ENCODE measurements at places on chromosomes 13 and 19.

DNA sequence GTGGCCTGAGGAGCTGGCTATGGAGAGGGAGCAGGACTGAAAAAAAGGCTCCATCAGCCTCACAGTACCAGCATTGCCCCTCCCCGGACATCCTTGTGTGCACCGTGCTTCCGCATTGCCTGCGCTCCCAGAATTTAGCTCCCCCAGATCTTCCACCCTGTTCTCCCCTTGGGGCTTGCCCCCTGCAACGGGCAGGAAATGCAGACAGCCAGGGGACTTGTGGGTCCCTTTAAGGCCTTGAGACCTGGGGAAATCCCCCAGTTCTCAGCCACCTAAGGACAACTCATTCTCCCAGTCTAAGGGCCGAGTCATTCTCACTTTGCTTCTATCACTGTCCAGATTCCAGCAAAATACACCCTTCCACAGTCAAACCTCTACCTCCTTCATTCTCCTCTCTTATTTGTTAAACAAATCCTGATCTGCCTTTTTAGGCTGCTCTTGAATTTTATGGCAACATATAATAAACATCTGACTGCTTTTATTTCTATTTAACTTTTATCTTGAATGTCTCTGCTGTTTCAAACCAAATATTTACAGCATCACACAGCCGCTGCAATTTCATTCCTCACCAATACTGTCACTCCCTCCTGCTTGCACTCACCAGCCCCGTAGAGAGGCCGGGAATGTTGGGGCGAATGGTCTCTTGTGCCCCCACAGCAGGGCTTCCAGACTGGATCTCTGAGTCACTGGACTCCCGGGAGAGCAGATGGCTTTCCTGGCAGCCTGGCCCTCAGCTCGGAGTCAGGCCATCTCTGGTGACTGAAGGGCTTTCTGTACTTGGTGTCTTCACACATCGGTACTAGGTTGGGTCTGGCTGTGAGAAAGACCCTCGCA, 221.9 kb downstream of the TSHZ3 start:
- no peak for DNase-seq

DNA sequence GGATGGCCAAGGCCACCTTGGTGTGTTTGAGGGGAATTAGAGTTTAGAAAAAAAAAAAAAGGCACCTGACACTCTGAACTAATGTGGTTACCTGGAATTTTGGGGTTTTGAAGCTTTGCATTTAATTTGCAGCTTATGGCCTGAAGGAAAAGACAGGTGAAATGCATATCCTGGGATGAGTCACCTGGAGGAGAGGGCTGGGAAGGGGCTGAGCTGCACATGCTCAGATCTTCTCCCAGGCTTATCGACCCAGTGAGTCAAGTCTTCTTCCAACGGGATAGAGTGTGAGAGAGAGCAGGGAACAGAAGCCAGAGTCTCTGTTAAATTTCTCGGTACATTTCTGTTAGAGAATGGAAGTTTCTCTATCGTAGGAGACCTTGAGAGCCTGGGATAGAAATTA, 29.7 kb upstream of the ALOX5AP start:
- DNase-seq: no peak

DNA sequence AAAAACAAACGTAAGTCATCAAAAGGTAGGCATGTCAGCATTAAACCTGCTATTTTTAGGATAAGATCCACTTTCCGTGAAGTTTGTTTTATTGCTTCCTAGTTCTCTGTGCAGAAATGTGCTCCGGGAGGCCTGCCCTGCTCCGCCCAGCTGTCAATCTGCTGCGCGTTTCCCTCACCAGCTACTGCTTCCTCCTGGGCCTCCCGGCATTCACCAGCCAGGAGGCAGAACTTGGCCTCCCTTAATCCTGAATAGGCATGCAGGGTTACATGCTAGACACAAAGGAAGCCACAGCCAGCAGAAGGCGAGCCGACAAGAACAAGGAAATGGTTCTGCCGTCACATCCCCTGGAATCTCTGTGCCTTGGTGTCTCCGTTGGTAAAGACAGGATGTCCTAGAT, 386.2 kb downstream of the IRS2 start:
- no peak for DNase-seq

DNA sequence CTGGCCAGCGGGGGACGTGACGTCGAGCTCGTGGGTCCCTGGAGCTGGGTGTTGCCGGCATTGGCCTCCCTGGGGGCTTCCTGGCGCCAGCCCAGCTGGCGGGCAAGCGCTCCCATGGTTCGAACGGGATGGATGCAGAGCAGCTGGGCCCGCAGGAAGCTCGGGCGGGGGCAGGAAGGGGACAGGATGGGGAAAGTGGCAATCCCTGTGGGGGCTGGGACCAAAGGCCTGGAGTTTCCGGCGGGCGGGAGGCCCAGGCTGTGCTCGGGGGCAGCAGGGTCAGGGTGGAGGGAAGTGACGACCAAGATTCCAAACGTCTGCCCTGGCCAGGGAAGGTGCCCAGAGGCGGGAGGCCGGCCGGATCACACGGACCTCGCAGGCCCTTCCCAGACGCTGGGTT, 19.3 kb downstream of the PALM start:
- peak; percentile 83 for DNase-seq

GRCh38 chr13:37595162-37595561, 3.4 kb downstream of the POSTN start:
- no peak for DNase-seq

- no peak for DNase-seq
These were observed 1624.7 kb downstream of the PCDH9 start for GRCh38 chr13:65605396-65605795.

DNA sequence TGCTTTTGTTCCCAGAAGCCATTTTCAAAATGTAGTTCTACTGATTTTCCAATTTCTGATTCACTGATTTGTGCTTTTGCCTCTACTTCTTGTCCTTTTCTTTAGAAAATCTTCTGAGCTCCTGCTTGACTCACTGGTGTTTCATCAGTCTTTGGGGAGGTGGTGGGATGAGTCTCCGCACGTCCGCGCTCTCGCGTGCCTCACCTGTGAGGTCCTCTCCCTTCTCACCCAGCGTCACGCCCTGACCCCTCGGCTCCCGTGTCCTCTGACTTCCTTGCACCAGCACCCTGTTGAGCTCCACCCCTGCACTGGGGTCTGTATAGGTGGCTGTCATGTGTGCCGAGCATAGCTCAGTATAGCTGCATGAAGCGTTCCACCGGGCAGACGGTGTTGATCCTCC, 52.7 kb upstream of the MCF2L start:
- no peak for DNase-seq

DNA sequence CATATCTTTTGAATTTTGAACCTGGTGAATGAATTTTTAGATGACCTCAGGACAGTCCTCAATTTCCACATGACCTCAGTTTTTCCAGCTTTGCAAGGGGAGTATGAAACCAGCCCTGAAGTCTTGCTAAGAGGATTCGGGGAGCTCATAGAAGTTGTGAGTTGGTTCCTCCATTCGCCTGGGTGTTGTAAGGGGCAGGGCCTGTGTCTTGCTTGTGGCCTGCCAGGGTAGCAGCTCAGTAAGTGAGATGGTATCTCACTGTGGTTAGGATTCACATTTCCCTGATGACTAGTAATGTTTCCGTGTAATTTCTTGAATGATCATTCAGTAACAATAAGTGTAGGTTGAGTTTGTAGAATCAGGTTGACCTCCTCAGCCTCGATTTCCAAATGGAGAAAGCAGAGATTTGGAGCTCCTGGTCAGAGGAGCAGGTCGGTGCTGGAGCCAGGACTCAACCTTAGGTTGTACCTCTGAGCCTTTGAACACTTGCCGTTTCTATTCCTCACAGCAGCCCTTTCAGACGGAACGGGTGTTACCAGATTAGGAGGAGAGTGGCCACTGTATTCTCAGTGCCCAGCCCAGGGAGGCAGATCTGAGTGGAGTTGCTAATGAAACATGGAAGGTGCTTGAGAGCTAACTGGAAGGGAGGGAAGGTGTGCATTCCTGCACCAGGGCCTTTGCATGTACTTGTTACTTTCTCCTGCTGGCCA, 14.6 kb downstream of the NACC1 start:
- no peak for DNase-seq

GRCh38 chr19:12611361-12611699, 610 bp downstream of the ZNF791 start:
- DNase-seq: peak; percentile 70

DNA sequence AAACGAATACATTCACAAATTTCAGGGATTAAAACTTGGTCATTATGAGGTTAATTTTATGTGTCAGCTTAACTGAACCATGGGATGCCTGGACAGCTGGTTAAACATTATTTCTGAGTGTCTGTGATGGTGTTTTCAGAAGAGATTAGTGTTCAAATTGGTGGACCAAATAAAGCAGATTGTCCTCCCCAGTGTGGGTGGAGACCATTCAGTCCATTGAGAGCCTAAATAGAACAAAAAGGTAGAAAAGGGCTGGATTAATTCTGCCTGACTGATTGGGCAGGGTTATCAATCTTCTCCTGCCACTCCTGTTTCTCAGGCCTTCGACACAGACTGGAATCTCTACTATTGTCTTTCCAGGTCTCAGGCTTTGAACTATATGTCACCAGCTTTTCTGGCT, 203.8 kb upstream of the SLITRK6 start:
- no peak for DNase-seq

DNA sequence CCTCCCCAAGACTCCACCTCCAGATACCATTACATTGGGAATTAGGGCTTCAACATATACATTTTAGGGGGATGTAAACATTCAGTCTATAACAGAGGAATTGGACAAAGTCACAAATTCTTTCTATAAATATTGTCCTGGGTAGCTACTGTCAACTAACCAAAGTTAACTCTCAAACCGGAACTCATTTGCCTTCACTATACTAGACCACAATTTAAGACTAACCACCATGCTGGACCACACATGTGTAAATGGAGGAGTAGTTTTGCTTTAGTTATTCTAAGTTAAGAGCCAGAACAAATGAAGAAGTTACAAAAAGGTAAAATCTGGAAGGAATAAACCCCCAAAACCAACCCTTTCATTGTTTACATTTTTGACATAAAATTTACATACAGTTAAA, 222.8 kb downstream of the NDFIP2 start:
- no peak for DNase-seq

DNA sequence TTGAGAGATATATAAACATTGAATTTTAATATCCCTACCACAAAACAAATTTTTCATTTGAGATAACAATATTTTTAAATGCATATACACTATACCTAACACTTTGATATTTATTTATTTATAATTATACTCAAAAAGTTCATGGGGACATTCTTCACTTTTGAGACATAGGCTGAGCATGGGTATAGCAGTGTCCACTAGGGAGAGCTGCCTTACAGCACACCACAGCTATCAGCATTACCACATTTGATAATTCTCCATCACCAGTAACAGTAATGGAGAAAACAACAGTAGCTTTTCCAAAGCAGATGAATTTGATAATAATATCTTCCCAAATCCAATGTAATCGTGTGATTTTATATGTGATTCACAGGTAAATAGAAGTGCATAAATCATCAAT, 626.1 kb downstream of the DACH1 start:
- DNase-seq: no peak

DNA sequence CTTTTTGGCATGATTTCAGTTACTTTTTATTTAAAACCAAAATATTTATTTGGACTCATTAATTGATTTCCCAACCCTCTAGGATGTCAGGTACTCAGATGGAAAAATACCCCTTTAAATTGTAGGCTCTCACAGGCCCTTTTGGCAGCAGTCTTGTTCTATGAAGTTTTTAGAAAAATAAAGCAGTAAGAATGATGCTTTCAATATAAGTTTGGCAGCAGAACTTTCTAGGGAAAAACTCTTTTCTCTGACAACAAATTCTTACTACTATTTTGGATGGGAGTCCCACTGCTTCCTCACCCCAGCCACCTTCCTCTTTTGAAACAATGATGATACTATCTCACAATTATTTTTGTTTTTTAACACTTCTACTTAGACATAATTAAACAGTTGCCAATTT, 581.6 kb upstream of the SGCG start:
- no peak for DNase-seq

DNA sequence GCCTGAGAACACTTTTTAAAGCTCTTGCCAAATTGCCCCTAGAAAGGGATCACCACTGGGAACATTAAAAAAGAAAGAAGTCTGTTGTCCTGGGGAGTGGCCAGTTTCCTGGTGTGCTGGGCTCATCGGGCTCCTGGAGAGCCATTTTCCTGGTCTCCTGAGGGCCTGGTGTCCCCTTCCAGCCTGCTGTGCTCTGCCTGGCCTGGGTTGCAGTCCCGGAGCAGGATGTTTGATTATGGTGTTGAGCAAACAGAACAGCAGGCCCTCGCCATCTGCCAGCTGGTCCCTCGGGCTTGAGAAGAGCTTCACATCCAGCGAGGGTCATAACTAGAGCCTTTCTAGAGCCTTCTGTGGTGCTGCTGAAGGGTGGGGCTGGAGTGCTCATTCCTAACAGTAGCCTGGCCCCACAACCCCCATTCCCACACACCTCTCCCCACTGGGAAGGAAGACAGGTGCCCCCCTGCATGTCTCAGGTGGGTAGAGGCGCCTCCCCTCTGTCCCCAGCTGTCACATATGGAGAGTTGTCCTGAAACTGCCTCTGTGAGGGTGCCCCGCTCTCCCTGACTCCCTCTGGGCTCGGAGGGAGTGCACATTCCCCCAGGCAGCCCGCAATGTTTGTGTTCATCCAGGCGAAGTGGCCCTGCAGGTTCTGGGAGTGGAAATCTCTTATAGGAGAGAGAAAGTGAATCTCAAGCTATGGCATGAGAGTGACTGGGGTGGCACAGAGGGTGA, 151.1 kb downstream of the SIPA1L3 start:
- peak; percentile 62 for DNase-seq

DNA sequence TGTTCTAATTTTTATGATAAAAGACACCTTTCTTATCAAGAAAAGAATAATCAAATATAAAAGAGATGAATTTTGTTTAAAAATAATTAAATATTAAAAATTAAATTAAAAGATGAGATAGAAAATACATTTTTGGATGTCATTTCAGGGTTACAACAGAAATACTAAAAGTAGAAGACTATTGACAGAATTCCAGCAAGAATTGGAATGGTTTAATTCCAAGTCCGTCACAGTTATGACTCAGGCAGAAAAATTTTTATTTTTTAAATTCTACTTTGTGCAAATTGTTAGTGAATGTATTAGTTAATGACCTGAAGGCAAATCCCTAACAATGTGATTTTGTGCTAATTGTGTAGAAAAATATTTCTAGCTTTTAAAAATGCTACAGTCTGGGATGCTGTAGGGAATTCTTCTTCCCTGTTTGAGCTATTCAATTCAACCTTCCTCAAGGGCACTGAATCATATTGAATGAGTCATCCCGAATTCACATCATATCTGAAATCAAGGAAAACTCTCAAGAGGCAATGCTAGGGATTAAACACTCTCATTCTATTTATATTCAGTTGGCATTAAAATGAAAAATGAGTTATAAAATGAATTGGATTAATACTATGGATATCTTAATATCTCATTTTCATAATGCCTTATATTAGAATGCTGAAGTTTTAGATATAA, 633.5 kb upstream of the ATXN8OS start:
- no peak for DNase-seq

GRCh38 chr19:588741-589692, 664 bp upstream of the HCN2 start:
- no peak for DNase-seq

DNA sequence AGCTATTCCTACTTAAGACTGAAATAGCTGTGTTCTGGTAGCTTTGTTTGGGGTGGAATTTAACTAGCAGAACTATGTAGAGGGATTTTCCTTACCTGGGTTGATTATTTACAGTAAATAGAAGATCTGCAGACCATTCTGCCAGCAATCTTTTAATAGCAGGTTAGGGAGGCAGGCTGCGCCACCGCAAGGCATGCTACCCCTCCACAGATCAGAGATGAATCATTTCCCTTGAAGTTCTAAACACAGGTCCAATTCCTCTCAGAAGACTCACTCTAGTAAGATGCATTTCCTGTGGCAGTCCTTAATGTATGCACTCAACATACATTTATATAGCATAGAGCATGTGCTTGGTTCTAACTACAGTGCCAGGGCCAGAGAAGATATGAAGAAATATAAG, 109.0 kb downstream of the TNFRSF19 start:
- DNase-seq: no peak
